ENCODE measurements at places on chromosomes 1 and 21. TPM values are rescaled to one million over a fixed set of nuclear protein-coding genes. Genes with fewer than 3 reads are reported as not detected.

The KANK4 gene
- total RNA-seq, result not detected

The FTCD gene
- total RNA-seq, result 0.56 TPM

The MFAP2 gene
- total RNA-seq, result not detected

The DISC1 gene
- 3.3 TPM for total RNA-seq

The ATAD3C gene
- total RNA-seq, result 0.57 TPM

The RHD gene
- total RNA-seq, result not detected

The SEMA4A gene
- 9.0 TPM for total RNA-seq

The CSMD2 gene
- total RNA-seq, result not detected

The TPTE gene
- not detected for total RNA-seq

The IL24 gene
- 6.8 TPM for total RNA-seq

The ACKR1 gene
- total RNA-seq, result not detected

The SGIP1 gene
- not detected for total RNA-seq

The OLIG2 gene
- total RNA-seq, result not detected

The RAB3B gene
- total RNA-seq, result 0.05 TPM

The MRAP gene
- not detected for total RNA-seq

The FCGR1A gene
- not detected for total RNA-seq

The EDARADD gene
- 56.8 TPM for total RNA-seq

The TRIM33 gene
- 41.7 TPM for total RNA-seq

The CELA3B gene
- total RNA-seq, result not detected

DNA sequence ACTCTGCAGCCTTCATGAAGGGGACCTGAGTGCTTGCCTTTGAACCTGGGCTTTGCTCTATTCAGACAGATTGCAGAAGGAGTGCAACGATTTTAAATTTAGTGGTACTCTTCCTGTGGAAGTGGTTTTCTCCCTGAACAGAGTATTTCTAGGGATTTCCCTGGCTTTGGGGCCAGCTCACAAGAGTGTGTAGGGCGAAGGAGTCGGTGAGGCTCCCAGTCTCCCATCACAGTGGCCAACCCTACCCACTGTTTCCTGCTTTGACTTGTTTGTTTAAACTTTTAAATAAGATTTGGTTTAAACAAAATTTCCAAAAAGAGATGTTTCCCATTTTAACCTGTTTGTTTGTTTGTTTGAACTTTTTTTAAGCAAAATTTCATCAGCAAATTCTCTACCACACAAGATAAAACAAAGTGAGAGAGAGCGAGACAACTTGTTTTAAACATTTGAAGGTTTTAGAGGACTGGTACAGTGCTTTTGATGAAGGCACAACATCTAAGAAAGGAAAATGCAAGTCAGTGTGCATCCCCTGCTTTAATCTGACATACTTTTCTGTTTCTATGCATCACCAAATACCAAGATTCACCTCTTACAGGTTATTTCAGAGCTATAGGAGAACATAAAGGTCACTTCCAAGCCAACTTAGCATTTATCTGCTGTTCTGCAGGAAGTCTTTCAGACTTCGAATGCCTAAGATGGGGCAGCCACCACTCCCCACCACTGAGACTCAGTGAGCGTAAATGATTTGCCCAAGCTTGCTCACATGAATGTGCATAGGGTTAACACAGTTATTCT is 6.6 kb downstream of the SELP start:
- DNase-seq, result no peak

DNA sequence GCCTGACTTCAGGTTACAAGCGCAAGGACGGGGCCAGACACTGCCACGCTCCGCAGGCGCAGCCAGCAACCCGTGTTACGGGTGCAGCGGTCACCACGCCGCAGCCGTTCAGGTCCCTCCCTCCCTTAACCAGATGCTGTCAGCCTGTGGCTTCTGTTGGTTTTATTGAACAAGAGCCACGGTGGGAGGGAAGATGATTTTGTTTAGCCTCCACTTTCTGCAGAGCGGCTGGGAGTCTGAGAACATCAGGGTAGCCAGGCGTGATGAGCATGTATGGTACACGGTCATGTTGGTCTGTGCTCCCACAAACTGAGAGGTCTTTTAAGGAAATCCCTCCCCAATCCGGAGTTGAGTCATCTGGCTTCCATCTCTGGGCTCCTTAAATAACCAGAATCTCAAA is 18.5 kb upstream of the ADARB1 start:
- DNase-seq, result no peak

- no peak for DNase-seq
Observed at GRCh38 chr1:226428348-226428747, 20.5 kb upstream of the PARP1 start.

GRCh38 chr1:11487196-11487751 is 8.3 kb downstream of the DISP3 start:
- no peak for DNase-seq

GRCh38 chr1:240527086-240527485 is 84.9 kb downstream of the GREM2 start:
- no peak for DNase-seq

GRCh38 chr1:203196371-203196770 is 9.9 kb upstream of the CHI3L1 start:
- no peak for DNase-seq

GRCh38 chr1:53552146-53552861 is 93.1 kb downstream of the DMRTB1 start:
- no peak for DNase-seq

DNA sequence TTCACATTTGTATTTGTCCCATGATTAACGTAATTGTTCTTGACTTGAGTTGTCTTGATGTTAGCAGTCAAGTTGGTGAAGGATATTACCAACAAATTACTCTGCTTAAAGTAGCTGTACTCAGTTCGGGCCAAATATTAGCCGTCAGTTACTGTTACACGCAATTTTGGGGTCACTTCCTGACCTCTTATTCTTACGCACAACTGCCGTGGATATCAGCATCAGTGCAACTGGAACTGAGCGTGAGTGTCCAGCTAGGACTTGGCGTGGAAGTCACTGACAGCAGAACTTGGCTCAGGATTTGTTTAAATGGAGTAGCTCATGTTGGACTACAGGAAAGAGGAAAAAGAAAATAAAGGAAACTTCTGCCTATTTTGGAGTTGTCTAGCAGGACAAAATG is 56.4 kb downstream of the ADAMTS1 start:
- no peak for DNase-seq

DNA sequence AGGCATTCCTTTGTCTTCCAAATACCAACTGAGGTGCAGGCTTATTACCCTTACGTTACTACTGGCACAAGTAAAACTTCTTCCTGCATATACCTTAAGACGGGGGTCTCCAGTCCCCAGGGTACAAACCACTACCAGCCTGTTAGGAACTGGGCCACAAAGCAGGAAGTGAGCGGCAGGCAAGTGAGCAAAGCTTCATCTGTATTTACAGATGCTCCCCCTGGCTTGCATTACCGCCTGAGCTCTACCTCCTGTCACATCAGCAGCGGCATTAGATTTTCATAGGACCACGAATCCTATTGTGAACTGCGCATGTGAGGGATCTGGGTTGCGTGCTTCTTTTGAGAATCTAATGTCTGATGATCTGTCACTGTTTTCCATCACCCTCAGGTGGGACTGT is 113.1 kb downstream of the SLC45A1 start:
- peak; percentile 16 for DNase-seq

DNA sequence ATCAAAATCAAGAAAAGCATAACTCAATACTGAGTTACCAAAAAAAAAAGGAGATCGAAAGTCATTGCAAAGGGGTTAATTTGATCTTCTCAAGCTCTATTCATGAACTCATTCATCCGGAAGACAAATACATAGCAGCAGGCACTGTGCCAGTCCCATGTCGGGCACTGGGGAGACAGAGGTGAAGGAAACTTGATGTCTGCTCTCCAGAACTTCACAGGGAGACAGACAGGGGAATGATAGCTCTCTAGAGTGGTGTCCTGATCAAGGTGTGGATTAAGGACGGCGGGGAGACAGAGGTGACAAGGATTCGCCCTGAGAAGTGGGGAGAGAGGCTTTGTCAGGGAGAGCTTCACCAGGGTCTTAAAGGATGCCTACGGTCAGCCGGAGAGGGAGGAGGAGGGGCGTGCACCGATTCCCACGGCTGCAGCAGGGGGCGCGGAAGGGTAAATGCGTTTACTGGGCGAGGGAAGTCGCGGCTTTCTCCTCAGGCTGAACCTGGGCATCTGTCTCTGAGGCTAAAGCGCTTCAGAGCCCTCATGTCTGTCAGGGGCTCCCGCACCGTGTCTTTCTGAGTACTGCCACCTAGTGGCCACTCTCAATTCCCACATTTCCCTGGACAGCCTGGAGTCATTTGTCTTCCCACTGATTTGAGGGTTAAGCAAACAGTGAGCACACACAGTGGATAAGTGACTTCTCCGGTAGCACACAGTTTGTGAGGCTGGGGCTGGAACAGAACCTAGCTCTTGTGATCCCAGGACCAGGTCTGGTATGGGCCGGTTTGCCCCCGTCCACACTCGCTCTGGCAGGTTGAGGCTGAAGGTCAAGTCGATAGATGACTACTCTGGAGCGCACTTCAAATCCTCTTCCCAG is 152.8 kb downstream of the TENT5C start:
- DNase-seq, result peak; percentile 51

- no peak for DNase-seq
Observed at GRCh38 chr1:59903141-59903754, 23.3 kb downstream of the CYP2J2 start.

GRCh38 chr1:31723828-31724359 is 20.1 kb upstream of the COL16A1 start:
- DNase-seq, result peak; percentile 46

DNA sequence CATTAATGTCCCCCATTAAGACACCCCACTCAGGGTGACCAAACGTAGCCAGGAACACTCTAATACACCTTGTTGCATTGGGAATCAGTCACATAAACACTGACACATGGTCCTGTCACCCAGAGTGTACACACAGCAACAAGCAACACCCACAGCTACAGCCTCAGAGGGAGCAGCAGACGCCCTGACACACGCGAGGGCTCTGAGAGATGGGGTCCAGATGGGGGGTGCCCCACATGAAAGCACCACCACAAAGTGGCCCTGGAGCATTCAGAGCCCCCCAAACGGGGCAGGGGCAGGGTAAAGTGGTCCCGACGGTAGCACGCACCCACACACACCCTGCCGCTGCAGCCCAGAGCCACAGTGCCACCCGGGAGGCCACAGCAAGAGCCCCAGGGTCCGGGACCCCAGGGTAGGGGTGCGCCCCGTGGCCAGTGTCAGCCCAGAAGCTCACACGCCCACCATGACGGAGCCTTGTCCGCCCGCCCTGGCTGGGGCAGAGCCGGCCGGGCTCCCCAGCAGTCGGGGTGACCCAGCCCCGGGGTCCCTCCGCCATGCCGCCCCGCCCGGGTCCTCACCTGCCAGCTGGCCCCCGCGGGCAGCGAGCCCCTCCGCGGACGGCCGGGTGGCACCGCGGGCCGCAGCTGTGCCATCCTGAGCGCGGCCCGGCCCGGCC is 47.3 kb downstream of the RAP1GAP start:
- no peak for DNase-seq

- DNase-seq, result no peak
Observed at GRCh38 chr1:214857716-214858115, 224.8 kb upstream of the KCNK2 start.

- DNase-seq, result no peak
Observed at GRCh38 chr1:6033986-6034749, 11.5 kb upstream of the KCNAB2 start.

- no peak for DNase-seq
Observed at GRCh38 chr1:99776120-99776519, 9.7 kb upstream of the FRRS1 start.

DNA sequence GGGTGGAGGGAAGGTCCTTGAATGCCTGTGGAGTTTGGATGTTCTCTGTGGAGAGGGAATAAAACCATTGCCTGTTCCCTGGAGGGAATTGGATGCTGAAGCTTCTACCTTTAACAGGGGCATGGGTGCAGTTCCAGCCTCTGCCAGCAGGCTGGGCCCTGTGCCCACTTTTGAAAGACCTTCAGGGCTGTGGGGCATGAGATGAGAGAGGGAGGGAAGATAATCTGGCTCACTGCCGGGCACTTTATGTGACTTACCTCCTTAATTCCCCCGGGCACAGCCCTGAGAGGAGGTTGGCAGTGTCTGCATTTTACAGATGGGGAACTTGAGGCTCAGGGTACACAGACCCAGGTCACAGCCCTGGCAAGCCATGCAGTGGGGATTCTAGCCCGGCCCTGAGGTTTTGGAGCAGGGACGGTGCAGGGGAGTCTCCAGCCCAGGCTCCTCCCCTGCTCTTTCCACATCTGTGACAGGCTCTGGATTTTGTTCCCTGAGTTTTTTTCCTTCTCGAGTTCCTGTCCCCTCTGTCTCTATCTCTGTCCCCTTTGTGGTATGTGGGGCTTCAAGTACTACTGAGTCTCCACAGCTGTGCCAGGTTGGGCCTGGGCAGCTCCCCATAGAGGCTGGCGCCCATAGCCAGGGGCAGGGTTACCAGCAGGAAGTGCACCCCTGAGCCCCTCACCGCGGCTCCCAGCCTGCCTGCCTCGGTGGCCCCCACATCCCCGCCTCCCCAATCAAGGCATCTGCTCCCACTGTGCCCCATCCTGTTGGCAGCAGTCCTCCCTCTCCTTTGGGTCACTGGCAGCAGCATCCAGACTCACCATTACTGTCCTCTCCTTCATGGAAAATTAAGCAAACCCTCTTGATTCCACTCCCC is 14.0 kb upstream of the THEMIS2 start:
- peak; percentile 72 for DNase-seq

- no peak for DNase-seq
Observed at GRCh38 chr1:86504895-86505563, 36.3 kb downstream of the CLCA1 start.

DNA sequence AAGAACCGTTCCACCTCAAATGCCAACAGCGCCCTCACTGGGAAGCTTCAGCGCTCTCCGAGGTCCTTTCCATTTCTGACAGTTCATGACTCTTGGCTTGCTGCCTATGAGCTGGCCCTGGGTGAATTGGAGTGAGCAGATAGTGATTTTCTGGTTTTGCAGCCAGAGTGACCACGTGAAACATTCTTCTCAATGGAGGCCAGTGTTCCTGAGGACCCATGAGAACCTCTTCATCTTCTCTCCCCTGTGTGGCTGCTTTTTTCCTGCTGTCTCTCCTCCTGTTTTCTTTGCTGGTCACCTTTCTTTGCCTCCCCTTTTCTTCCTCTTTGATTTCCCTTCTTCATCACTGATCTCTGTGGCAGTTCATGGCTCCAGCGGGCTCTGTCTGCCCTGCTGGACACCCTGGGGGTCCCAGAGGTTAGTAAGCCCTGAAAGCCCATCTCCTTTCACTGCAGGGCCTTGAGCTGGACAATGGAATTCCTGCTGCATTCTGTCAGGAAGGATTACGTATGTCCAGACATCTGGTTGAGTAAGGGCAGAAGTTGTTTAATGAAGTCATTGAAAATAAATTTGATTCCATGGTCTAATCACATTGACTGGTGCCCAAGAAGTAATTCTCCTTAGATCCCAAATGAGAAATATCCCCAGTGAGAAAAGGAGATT is 29.9 kb downstream of the VASH2 start:
- DNase-seq, result no peak

GRCh38 chr1:179090923-179091322 is 9.1 kb downstream of the TOR3A start:
- no peak for DNase-seq

- no peak for DNase-seq
Observed at GRCh38 chr1:227735539-227736285, 477 bp downstream of the SNAP47 start.

GRCh38 chr1:29856340-29857114 is 620.2 kb downstream of the PTPRU start:
- DNase-seq, result no peak

Data from activated T-helper 1 cell treated with anti-CD3 and anti-CD28 coated beads, Interleukin-12 subunit alpha, Interleukin-12 subunit beta, Interleukin-2, Interleukin-4 antibody, amounts not matched to agents 30 ng/mL and 10 ng/mL and 1 ng/mL, durations not matched to agents 14 hours and 24 hours and 36 hours (primary cell).